ENCODE measurements at places on chromosomes 2 and 18. TPM values are rescaled to one million over a fixed set of nuclear protein-coding genes. Genes with fewer than 3 reads are reported as not detected.
A peak's percentile ranks its signal among the peaks of the same experiment; 100 is the strongest.

The DYNAP gene
- not detected for total RNA-seq

The GCKR gene
- total RNA-seq: not detected

The FSIP2 gene
- 0.10 TPM for total RNA-seq

The ANKRD62 gene
- total RNA-seq: not detected

GRCh38 chr2:47569658-47570475, 166.9 kb downstream of the MSH2 start:
- H3K4me1 ChIP-seq: peaks cover 11% of the 10 kb centered on the region
- H3K27me3 ChIP-seq: peaks cover 59% of the 10 kb centered on the region
- no peak overlapping the region for H3K27ac ChIP-seq
- peak overlapping the region; percentile 53 for H3K4me3 ChIP-seq

DNA sequence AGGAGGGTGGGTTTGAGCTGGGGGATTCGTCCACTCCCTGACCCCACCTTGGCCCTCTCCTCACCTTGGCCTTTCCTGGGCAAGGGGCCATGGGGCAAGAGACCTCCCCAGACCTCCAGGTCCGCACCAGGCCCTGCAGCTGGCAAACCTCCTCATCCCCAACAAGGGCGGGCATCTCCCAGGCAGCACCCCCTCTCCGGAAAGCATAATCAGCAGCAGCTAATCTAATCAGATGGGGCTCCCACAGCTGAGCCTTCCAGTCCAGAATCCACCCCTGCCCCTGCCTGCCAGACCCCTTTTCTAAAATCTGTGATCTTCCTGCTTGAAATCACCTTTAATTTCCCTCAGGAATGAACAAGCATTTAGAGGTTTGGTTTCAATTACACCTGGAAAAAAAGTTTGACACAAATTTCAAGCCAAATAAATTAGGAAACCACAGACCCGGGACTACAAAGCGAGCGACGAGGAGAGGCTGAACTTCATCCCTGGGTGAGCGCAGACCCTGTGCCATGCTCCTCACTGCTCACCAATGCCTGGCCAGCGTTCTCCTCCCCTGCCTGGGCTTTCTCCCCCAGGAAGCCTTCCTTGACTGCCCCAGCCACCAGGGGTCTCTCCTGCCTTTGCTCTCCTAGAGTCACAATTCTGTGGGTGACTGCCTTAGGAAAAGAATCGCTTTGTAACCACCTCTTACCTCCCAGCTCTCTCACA, 143.0 kb upstream of the MYCN start:
- H3K36me3 ChIP-seq: no peaks in the 10 kb centered on the region
- H3K27ac ChIP-seq: no peak overlapping the region
- H3K27me3 ChIP-seq: no peaks in the 10 kb centered on the region
- DNase-seq: no peak

DNA sequence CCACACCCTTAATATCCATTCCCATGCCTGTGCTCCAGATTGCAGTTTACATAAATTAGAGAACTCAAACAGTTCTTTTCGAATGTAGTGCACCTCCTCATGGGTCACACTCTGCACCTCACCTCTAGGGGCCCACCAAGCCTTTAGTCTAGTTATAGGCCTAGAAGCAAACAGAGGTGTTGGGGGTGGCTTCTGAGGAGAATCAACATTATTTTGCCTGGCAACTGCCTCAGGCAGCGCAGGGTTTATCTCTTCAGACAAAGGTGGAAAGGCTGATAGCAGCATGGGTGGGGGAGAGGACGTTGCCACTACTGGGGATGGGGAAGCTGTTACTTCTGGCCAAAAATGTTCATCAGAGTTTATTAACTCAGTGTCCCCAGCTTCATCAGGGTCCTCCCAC, 5.0 kb upstream of the GYPC start:
- no peaks in the 10 kb centered on the region for H3K27me3 ChIP-seq
- H3K4me1 ChIP-seq: peaks cover 6% of the 10 kb centered on the region
- no peak overlapping the region for H3K4me3 ChIP-seq
- peak overlapping the region; percentile 40 for H3K27ac ChIP-seq
- DNase-seq: no peak

- no peak for DNase-seq
- H3K36me3 ChIP-seq: no peaks in the 10 kb centered on the region
- no peak overlapping the region for H3K27ac ChIP-seq
- peaks cover 3% of the 10 kb centered on the region for H3K27me3 ChIP-seq
- H3K4me1 ChIP-seq: no peaks in the 10 kb centered on the region
- H3K4me3 ChIP-seq: no peak overlapping the region
Measured at GRCh38 chr18:46716336-46716735, 40.5 kb downstream of the ST8SIA5 start.

GRCh38 chr2:193332941-193333340, 1138.2 kb upstream of the TMEFF2 start:
- no peaks in the 10 kb centered on the region for H3K27me3 ChIP-seq
- H3K27ac ChIP-seq: no peak overlapping the region
- H3K4me3 ChIP-seq: no peak overlapping the region
- H3K36me3 ChIP-seq: no peaks in the 10 kb centered on the region
- H3K4me1 ChIP-seq: no peaks in the 10 kb centered on the region
